Activated CD4-positive, alpha-beta T cell treated with anti-CD3 and anti-CD28 coated beads for 36 hours (primary cell): ENCODE measurements at places on chromosomes 3 and 15.

GRCh38 chr3:50530001-50530970 lies 26.9 kb upstream of the CACNA2D2 start:
- no peak for DNase-seq

- no peak for DNase-seq
Observed at GRCh38 chr3:132592216-132592615, 4.9 kb upstream of the ACKR4 start.

DNA sequence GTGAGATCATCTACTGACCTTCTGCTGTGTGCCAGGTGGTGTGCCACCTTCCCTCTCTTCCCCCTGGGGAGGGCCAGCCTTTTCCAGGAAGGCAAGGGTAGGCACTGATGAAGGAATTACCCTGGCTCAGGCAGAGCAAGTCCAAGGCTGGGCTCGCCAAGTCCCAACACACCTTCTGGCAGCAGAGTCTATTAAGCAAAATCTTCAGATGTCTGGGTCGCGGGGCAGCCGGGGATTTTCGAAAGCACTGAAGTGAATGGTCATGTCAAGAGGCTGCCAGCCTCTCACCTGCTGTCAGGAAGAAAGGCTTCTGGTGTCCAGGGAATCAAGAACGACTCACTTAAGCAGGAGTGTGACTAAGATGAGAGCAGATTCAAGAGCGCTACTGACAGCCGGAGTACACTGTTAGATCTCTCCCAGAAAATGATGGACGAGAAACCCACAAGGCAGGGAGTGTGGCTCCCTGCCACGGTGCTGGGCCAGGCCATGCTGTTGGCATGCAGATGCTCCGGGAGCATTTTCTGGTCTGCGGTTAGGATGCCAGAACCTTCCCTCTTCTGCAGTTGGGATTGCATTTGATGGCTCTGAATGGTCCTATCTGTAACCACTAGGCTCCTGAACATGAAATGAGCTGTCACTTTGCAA lies 479.8 kb downstream of the SHQ1 start:
- DNase-seq, result no peak

GRCh38 chr15:73856458-73857192 lies 16.7 kb upstream of the TBC1D21 start:
- DNase-seq, result no peak

GRCh38 chr3:173371848-173372487 lies 25.6 kb upstream of the NLGN1 start:
- DNase-seq, result peak; percentile 11
